M059J (cell line): ENCODE measurements at places on chromosomes 1 and 21. TPM values are rescaled to one million over a fixed set of nuclear protein-coding genes. Genes with fewer than 3 reads are reported as not detected.
A peak's percentile ranks its signal among the peaks of the same experiment; 100 is the strongest.

- DNase-seq = no peak
Observed at GRCh38 chr1:190258003-190258402, 219.7 kb downstream of the BRINP3 start.

- peak; percentile 60 for DNase-seq
Observed at GRCh38 chr1:228420968-228421826, 4.5 kb upstream of the TRIM17 start.

The CFHR5 gene
- not detected in 2 replicates for total RNA-seq

The SRP9 gene
- total RNA-seq = 651 and 703 TPM in 2 replicates

The LCE2B gene
- total RNA-seq = not detected in 2 replicates

The TLCD4 gene
- 10.1 and 11.5 TPM in 2 replicates for total RNA-seq
